Activated CD8-positive, alpha-beta T cell treated with anti-CD3 and anti-CD28 coated beads, Interleukin-2, amount 10 ng/mL, durations not matched to agents 7 days and 5 days (primary cell): ENCODE measurements at places on chromosomes 7 and 10. TPM values are rescaled to one million over a fixed set of nuclear protein-coding genes. Genes with fewer than 3 reads are reported as not detected.

PNLIPRP2 gene
- total RNA-seq: not detected

GPR37 gene
- total RNA-seq: not detected

LRMDA gene
- not detected for total RNA-seq

SPDYE16 gene
- total RNA-seq: 0.18 TPM

POLR3A gene
- 18.5 TPM for total RNA-seq

HABP2 gene
- total RNA-seq: not detected

RNF32 gene
- total RNA-seq: 2.2 TPM

ARMC10 gene
- total RNA-seq: 33.2 TPM

PITX3 gene
- total RNA-seq: not detected

WNT2 gene
- total RNA-seq: not detected

EIF4H gene
- 287 TPM for total RNA-seq

SERPINE1 gene
- total RNA-seq: 0.58 TPM

MPP7 gene
- total RNA-seq: 13.0 TPM

FBXO24 gene
- 0.37 TPM for total RNA-seq

AHR gene
- 39.0 TPM for total RNA-seq

HMX2 gene
- not detected for total RNA-seq

CYTH3 gene
- 1.9 TPM for total RNA-seq

CYP2C19 gene
- not detected for total RNA-seq

ARHGEF35 gene
- total RNA-seq: 2.4 TPM

CFAP70 gene
- total RNA-seq: 0.40 TPM

IGFBP1 gene
- total RNA-seq: not detected

PLAU gene
- total RNA-seq: 1.6 TPM

URGCP gene
- 24.7 TPM for total RNA-seq

CDNF gene
- total RNA-seq: 0.89 TPM

RSPH10B gene
- total RNA-seq: 0.37 TPM

TNS3 gene
- not detected for total RNA-seq

TAS2R5 gene
- total RNA-seq: 0.63 TPM

SYT15 gene
- 0.55 TPM for total RNA-seq

PIP gene
- total RNA-seq: not detected

EVX1 gene
- total RNA-seq: not detected

TMEM120A gene
- total RNA-seq: 15.9 TPM

PAXIP1 gene
- 34.5 TPM for total RNA-seq

BAMBI gene
- total RNA-seq: not detected

VSTM4 gene
- not detected for total RNA-seq

PTPRE gene
- total RNA-seq: 24.5 TPM

PTPN20 gene
- total RNA-seq: not detected

TLX1 gene
- total RNA-seq: not detected

FOXI2 gene
- total RNA-seq: not detected

ANXA8L1 gene
- not detected for total RNA-seq

SPDYE2 gene
- 0.31 TPM for total RNA-seq

GDF10 gene
- not detected for total RNA-seq

GOLGA7B gene
- total RNA-seq: 11.0 TPM

CTNNA3 gene
- total RNA-seq: 2.6 TPM

CABCOCO1 gene
- not detected for total RNA-seq

CCDC3 gene
- total RNA-seq: not detected

ANK3 gene
- total RNA-seq: 4.5 TPM

ADRA2A gene
- not detected for total RNA-seq

GBF1 gene
- total RNA-seq: 39.8 TPM

PYROXD2 gene
- total RNA-seq: 8.3 TPM

DLG5 gene
- 3.5 TPM for total RNA-seq

SRI gene
- total RNA-seq: 117 TPM

EPHA1 gene
- total RNA-seq: 12.4 TPM

LDB3 gene
- total RNA-seq: 0.05 TPM

NACAD gene
- total RNA-seq: 0.05 TPM

C7orf25 gene
- total RNA-seq: 6.0 TPM

EN2 gene
- not detected for total RNA-seq

CPN1 gene
- not detected for total RNA-seq
